ENCODE measurements at places on chromosomes 16 and 17. TPM values are rescaled to one million over a fixed set of nuclear protein-coding genes. Genes with fewer than 3 reads are reported as not detected.

The KRT15 gene
- total RNA-seq, result 15.6 TPM

GRCh38 chr17:50347894-50348291, 2.0 kb downstream of the XYLT2 start:
- no peak for DNase-seq

DNA sequence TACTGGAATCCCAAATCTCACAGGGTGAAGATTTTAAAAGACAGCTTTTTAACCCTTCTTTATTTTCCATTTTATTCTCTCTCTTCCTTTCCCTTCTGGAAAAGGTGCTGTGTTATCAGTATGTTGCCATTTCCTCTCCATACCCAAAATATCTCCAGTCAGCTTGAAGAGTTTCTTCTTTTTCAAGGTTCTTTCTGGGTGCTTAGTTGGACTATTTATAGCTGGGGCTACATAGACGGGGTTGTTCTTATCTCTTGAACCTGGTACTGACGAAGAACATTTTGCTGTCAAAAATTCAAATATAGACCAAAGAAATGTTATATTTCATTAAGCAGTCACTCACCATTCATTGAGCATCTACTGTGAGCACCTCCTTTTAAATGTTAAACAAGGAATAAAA, 48.6 kb downstream of the IST1 start:
- no peak for DNase-seq

- no peak for DNase-seq
These were observed at the start of gene JPH3 for GRCh38 chr16:87602001-87602775. TSS of gene JPH3 (plus strand) at chr16:87602508. CDS start at chr16:87603147, 639 bp downstream.

- DNase-seq, result no peak
These were observed 10.2 kb downstream of the SETD1A start for GRCh38 chr16:30967795-30968194.

DNA sequence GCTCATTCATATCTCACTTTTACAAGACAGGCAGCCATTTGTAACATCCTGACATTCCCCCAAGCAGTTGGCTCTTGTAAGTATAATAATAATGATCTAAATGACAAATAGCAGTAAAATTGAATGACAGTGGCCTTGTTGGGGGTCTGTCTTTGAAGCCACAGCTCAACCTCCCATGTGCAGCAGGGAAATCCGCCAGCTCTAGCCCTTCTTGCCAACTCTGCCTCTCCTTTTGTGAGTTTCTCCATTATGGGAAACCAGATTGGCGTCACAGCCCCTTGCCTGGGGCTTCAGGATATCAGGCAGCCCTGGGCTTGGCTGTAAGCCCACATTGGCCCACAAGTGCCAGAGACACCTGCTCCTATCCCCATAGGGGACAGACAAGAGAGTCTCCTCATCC, 70.4 kb upstream of the CACNG5 start:
- DNase-seq, result no peak

Data from epithelial cell of proximal tubule (primary cell).